Activated CD4-positive, alpha-beta memory T cell treated with anti-CD3 and anti-CD28 coated beads for 36 hours (primary cell): ENCODE measurements at places on chromosomes 6 and 20. TPM values are rescaled to one million over a fixed set of nuclear protein-coding genes. Genes with fewer than 3 reads are reported as not detected.

Gene COX4I2
- total RNA-seq, result not detected

Gene C20orf96
- 6.4 TPM for total RNA-seq

DNA sequence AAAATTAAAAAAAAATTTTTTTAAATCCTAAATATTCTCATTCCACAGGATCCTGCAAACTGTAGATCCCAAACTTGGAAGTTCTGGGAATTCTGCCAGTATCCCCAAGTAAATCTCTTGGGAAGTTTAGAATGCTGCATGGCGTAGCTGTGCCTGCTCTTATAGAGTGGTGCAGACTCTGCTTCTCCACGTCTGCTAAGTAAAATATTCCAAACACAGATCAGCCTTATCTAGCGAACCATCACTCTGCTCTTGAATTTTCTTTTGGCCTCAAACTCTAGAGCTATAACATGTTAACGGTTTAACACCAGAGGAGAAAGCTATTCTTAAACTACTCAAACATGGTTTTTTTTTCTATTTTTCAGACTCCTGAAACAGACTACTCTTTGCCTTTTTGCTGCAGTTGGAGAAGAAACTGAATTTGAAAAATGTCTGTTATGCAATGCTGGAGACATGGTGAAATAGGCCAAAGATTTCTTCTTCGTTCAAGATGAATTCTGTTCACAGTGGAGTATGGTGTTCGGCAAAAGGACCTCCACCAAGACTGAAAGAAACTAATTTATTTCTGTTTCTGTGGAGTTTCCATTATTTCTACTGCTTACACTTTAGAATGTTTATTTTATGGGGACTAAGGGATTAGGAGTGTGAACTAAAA lies 138.5 kb upstream of the AKAP12 start:
- no peak overlapping the region for H3K4me3 ChIP-seq
- H3K4me1 ChIP-seq, result peaks cover 16% of the 10 kb centered on the region
- no peak for DNase-seq
- H3K36me3 ChIP-seq, result peaks cover 41% of the 10 kb centered on the region

- no peak for DNase-seq
- no peak overlapping the region for H3K4me3 ChIP-seq
- H3K27me3 ChIP-seq, result no peaks in the 10 kb centered on the region
- peaks cover 48% of the 10 kb centered on the region for H3K36me3 ChIP-seq
- H3K27ac ChIP-seq, result no peak overlapping the region
Measured at GRCh38 chr6:33397541-33397940, 5.9 kb downstream of the KIFC1 start.
